ENCODE measurements at places on chromosomes 1 and 21.

GRCh38 chr1:89310505-89310904, 37.8 kb upstream of the GBP5 start:
- DNase-seq: no peak

DNA sequence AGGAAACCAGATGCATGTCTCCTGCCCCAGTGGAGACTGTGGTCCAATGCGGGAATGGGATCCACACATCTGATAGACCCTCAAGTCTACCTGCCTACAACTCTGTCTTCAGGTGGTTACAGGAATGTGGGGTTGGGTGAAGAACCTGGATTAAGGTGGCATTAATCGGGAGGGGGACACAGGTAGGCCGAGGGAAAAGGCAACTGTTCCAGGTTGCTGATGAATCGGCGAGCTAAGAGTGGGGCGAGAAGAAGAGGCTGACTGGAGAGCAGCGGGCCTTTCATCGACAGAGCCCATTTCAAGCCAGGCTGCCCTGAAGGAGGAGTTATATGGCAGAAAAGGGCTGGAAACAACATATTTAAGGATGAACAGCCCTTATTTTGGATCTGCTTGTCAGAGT, 836 bp downstream of the CD2 start:
- no peak for DNase-seq

DNA sequence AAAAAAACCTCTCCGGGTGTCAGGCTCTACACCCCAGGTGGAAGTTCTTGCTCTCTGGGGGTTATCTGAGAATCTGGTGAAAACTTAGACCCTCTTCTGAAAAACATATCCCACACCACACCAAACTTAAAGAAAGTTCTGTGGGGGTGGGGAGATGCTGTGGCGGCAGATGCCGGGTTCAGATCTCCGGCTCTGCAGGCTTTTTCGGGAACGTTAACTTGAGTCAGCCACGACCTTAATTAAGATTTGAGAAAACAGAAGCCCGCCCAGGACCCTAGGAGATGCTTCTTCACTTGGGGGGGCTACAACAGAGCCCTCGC, 2.3 kb downstream of the RCC2 start:
- DNase-seq: no peak

DNA sequence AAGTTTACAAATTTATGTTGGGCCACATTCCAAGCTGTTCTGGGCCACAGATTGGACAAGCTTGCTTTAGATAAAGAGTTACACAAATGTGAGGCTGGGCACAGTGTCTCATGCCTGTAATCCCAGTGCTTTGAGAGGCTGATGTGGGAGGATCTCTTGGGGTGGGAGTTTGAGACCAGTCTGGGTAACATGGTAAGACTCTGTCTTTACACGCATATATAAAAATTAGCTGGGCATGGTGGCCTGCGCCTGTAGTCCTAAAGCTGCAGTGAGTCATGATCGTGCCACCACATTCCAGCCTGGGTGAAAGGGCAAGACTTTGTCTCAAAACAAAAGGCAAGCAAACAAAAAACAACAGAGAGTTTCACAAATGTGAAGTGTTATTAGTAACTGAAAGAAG, 5.9 kb upstream of the VCAM1 start:
- no peak for DNase-seq

GRCh38 chr1:222240536-222241181, 307.2 kb downstream of the HHIPL2 start:
- DNase-seq: no peak

- no peak for DNase-seq
Observed at GRCh38 chr1:22763487-22764200, 53.0 kb downstream of the EPHB2 start.

GRCh38 chr1:243260221-243260880, 4.5 kb downstream of the SDCCAG8 start:
- DNase-seq: no peak

DNA sequence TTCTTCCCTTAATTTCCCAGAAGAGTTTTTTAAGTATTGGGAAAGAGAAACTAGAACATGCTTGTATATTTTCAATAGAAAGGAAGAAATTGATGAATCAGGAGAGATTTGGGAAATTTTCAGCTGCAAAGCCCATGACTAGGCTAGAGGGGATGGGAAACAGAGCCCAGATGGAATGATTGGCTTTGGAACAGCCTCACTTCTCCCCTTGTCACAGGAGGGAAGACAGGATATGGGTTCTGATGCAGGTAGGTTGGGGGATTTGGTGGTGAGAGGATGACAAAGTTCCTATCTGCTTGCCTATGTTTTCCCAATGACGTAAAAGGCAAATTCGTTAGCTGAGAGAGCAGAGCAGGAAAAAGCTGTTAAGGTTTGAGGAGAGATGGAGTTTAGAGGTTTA, 31.0 kb upstream of the ARID1A start:
- DNase-seq: no peak

Measured in stimulated activated naive CD4-positive, alpha-beta T cell (primary cell).